ENCODE measurements at places on chromosomes 12 and 14.

DNA sequence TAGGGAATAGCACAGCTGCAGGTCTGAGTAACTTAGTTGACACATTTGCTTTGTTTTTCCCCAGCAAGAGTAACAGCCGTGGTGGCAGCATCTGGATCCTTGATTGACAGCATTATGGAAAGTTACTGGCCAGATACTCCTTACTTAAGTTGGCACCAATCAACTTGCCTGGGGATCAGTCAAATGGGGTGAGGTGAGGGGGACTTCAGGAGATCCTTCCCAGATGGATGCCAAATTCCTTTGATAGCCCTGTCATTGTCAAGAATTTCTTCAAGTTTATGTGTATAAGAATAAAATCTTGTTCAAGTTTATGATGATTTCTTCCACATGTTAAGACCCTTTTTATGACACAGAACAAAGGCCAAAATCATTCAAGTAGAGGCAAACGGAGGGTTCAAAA, 618.4 kb downstream of the SLC6A15 start:
- DNase-seq: no peak

DNA sequence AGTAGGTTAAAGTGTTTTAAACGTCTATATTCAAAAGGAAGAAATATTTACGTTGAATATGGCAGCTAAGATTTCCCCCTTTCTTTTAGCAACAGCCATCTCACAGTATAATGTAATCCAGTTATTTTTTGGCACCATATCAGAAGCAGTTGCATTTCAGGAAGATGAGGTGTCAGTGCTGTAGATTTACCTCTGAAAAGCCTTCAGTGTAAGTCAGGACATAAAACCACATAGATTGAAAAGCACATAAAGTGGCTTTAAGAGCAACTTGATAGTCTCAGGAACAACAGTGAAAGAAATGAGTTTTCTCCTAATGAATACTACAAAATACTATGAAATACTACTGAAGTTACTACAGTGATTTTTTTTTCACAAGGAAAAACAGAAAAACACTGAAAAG, 6.9 kb downstream of the MLH3 start:
- DNase-seq: no peak

- DNase-seq: no peak
Measured at GRCh38 chr12:110234755-110235154, 46.3 kb upstream of the ATP2A2 start.

GRCh38 chr14:91835197-91835919, 32.0 kb downstream of the TC2N start:
- peak; percentile 47 for DNase-seq

GRCh38 chr12:107329569-107330324, 236.4 kb upstream of the CRY1 start:
- DNase-seq: no peak

- no peak for DNase-seq
Measured at GRCh38 chr12:58703866-58704265, 216.4 kb downstream of the LRIG3 start.

DNA sequence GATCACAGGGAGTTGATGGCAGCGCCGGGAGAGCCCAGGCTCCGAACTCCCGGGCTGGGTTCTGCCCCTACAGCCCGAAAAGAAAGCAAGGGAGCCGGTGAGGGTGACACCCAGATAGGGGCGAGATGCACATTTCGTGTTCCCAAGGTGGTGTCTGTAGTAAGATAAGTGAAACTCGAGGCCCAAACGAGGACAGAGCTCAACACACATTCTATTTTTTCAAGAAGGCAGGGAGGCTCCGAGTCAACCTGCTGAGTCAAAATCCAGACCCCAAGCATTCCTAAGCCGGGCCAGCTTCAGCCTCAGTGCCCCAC, 24.2 kb upstream of the YY1 start:
- no peak for DNase-seq

DNA sequence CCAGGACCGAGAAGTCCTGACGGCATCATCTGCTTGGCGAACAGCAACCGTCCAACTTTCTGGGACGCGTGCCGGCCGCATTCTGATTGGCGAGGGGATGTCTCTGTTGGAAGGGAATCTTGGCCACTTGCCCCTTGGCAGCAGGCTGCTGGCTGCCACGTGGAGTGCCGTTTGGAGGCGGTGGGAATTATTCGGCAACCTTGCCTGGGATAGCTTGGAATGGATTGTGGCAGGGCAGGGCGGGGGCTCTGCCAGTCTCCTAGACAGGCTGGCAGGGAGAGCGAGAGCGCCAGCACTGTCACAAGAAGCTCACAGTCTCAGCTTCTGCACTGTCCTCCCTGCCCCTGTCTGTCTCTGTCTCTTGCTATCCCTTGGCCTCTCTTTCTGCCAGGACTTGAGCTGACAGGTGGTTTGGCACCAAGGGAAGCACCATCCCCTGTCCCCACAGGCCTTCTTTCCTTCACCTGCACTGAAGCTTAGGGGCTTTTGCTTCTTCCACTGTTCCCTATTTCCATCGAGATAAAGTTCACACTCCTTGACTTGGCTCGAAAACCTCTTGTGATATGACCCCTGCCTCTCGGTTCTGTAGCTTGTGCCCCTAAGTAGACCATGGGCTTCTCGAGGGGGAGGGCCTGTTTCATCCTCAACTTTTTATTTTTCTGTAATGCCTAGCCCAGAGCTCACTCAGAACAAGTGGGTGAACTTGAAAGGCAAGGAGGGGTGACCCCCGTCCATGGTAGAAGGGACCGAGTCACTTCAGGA, 201.9 kb downstream of the PHETA1 start:
- DNase-seq: no peak

GRCh38 chr12:12800406-12801180, 12.6 kb upstream of the DDX47 start:
- no peak for DNase-seq

GRCh38 chr14:87017335-87017734, 975.6 kb downstream of the GALC start:
- no peak for DNase-seq

- DNase-seq: no peak
Measured at GRCh38 chr14:44736326-44736725, 225.4 kb downstream of the KLHL28 start.

GRCh38 chr14:56998728-56999127, 188.4 kb upstream of the OTX2 start:
- DNase-seq: no peak

- no peak for DNase-seq
Measured at GRCh38 chr12:22121224-22121623, 75.2 kb downstream of the CMAS start.

DNA sequence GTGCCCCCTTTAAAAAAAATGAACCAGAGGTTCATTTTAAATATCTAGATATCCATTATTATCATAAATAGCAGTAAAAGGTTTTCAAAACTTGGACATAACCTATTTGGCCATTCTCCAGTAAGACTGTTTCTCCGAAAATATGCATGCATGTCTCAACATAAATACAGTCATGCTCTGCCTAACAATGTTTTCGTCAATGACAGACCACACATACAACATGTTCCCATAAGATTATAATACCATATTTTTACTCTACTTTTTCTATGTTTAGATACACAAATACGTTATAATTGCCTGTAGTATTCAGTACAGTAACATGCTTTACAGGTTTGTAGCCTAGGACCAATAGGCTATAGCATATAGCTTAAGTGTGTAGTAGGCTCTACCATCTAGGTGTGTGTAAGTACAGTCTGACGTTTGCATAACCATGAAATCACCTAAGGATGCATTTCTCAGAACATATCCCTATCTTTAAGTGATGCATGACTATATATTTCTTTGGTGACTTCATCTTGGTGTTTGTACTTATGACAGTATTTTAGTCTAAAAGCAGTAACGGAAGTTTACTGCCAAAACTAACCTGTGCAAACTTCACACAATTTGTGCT, 3.2 kb downstream of the TMEM19 start:
- DNase-seq: no peak

- DNase-seq: no peak
Measured at GRCh38 chr12:82120901-82121300, 237.3 kb downstream of the CCDC59 start.

DNA sequence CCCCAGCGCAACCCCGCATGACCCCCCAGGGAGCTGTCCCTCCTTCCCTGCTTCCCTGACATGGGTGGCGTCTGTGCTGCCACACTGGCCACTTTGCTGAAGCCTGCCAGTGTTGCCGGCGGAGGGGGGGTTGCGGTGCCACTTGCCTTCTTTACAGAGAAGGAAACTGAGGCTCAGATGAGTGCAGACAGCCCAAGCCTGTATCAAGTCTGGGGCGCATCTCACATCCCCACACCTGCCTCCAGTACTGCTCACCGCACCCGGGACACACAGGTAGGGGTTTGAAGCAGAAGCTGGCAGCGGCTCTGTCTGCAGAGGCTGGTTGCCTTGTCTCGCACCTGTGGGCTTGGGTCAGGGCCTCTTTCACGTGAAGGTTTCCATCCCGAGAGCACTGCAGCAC, 104.7 kb upstream of the RTL1 start:
- DNase-seq: peak; percentile 6

DNA sequence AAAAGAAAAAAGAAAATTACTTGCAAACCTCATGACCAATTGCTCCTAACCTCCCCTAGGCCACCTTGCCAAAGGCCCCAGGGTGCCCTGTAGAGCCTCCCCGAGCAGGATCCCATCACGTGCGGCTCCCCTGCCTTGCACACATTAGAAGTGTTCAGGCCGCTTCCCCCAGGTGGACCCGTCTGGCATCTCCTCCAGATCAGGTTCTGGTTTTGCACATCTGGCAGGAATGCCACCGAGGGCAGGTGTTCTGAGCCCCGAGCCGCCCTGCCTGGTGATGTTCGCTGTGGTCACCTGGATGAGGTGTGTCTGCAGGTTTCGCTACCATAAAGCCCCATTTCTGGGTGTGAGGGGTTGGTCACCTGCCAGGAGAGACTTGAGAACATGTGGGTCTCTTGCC, 19.3 kb downstream of the MMP17 start:
- DNase-seq: no peak

GRCh38 chr12:50211392-50212070, 44.4 kb upstream of the CERS5 start:
- DNase-seq: no peak

DNA sequence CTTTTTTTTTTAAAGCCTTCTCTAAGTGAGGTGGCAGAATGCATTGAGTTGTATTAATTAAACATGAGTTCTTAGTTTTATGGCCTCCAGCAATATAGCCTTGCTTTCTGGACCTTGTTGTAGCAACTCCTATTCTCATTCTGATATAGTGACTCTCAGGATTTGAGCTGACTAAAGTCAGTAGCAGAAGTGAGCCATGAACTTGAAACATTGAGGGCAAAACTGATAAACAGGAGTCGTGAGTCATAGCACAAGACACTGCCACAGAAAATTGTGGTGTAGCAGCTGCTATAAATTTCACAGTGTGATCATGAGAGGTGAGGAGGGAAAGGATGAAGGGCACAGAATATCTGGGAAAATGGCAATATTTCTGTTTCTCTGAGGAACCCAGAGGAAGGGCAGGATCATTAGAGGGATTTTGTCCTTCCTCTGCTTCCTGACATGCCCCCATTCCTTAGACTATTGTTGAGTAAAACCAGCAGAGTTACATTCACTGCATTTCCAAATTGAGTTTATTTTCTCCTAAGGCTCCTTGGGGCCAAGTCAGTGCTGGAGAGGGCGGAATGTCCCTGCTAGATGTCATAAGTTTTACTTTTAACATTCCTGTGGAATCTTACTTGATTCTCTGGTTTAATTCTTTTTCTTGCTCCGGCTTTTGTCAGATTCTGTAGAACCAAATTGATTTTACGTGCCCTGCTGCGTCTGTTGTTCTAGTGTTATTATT, 7.5 kb downstream of the KLRG1 start:
- DNase-seq: peak; percentile 66

GRCh38 chr14:34843011-34843554, 32.1 kb downstream of the BAZ1A start:
- DNase-seq: peak; percentile 53

- no peak for DNase-seq
Measured at GRCh38 chr12:82749015-82749414, 62.3 kb downstream of the TMTC2 start.

GRCh38 chr14:32938719-32939253, at the start of gene NPAS3:
NPAS3 (plus strand) TSS chr14:32938879.
- peak; percentile 50 for DNase-seq

DNA sequence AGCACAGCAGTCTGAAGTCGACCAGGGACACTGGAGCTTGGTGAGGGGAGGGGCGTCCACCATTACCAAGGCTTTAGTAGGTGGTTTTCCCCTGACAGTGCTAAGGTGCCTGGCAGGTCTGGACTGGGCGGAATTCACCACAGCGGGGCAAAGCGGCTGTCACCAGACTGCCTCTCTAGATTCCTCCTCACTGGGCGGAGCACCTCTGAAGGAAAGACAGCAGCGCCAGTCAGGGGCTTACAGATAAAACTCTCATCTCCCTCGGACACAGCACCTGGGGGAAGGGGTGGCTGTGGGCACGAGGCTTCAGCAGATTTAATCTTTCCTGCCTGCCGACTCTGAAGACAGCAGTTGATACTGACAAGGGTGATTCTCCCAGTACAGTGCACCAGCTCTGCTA, 39.1 kb downstream of the DDHD1 start:
- DNase-seq: no peak

GRCh38 chr14:22276913-22277816, 311.9 kb downstream of the DAD1 start:
- peak; percentile 15 for DNase-seq

DNA sequence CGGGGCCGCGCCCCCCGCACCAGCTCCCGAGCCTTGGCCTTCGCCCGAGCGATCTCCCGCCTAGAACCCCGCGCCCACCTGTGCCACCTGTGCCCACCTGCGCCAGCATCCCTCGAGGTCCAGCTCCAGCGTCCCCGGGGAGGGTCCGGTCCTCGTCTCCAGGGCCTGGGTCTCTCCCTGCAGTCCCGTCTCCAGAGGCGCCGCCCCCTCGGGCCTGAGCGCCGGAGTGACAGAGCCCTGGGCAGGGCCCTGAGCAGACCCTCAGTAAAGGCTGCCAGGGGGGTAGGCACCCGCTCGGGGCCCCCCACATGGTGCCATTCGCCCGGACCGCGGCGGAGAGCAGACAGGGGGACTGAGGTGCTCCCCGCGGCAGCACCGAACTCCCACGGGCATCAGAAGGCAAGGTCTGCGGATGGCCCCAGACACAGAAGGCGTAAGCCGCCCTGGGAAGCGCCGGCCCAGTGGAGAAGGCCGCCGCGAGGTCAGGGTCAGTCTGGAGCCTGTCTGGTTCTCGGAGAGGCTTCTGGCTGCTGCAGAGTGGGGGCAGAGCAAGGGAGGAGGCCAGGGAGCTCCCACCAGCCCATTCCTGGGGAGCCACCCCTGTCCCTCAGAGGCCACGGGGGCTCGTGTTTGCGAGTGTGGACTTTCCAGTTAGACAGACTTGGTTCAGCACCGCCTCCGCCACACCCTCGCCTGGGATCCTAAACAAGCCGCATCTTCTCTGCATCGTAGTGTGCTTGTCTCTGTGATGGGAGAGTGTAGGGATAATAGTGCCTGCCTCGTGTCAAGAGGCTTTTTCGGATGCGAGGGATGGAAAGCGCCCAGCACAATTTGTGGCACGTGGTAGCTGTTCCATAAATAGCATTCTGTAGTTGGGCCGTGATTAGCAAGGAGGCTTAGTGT, 1.1 kb upstream of the PPP1R13B start:
- no peak for DNase-seq

DNA sequence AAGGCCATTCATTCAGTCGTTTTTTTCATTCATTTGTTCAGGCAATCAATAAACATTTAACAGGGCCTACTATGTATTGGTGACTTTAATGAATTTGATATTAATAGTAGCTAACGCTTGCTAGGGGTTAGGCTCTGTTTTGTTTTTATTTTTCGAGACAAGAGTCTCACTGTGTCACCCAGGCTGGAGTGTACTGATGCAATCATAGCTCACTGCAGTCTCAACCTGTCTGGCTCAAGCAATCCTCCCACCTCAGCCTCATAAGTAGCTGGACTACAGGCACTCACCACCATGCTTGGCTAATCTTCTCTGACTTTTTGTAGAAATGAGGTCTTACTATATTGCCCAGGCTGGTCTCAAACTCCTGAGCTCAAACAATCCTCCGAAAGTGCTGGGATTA, 25.6 kb upstream of the MED13L start:
- DNase-seq: no peak
